ENCODE measurements at places on chromosomes 2 and 18.

GRCh38 chr2:71792926-71793761 is 339.8 kb downstream of the DYSF start:
- no peak for DNase-seq

GRCh38 chr2:187129306-187129705 is 280.3 kb upstream of the ZSWIM2 start:
- DNase-seq, result no peak

DNA sequence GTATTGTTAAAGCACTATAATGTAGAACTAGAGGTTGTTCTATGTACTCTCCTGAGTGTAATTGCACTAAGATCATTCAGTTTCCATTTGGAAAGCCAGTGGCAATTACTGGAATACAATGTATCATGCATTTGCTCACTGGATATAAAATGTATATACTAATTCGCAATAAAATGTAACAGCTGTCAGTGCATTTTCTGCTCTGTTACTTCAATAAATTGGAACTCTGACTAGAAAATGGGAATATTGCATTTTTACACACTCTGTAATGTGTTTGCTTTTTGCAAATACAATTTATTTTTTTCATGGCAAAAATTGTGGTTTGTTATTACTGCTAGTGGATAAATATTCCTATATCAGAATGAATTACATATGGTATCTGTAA is 893.8 kb upstream of the POU3F3 start:
- no peak for DNase-seq

GRCh38 chr2:239648607-239649006 is 247.8 kb upstream of the HDAC4 start:
- no peak for DNase-seq

DNA sequence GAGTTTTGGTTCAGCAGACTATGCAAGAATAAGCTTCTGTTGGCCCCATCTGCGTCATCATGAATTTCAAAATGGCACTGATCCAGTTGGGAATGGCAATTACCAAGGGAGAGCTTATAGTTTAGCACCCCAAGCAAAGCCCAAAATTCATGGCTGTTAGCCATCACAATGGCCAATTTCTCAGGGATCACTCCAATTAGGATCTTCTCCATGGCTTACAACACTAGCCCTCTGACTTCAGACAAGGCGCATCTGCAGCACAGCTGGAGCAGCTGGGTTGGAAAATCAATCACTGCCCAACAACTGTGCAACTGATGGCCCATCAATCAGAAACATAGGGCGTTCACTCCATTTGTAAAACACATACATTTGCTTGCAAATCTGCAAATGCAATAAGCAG is 273.6 kb downstream of the SRBD1 start:
- no peak for DNase-seq

DNA sequence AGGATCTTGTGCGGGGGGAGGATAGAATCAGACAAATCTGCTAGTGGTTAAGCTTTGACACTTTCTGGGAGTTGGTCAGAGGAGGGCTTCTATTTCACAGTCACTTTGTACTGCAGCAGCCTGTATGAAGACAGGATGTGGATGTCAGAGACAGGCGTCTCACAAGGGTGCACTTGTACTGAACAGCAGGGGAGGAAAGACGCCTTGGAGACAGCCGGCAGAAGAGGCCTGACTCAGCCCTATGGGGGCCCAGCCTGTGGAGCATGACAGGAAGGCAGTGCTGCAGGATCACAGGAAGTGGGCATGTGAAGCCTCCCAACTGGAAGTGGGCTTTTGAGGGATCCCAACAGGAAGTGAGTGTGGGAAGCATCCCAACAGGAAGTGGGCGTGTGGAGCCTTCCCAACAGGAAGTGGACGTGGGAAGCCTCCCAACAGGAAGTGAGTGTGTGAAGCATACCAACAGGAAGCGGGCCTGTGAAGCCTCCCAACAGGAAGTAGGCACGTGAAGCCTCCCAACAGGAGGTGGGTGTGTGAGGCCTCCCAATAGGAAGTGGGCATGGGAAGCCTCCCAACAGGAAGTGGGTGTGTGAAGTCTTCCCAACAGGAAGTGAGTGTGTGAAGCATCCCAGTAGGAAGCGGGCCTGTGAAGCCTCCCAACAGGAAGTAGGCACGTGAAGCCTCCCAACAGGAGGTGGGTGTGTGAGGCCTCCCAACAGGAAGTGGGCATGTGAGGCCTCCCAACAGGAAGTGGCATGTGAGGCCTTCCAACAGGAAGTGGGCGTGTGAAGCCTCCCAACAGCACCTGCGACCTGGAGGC is 212.3 kb downstream of the SNTG2 start:
- DNase-seq, result no peak

DNA sequence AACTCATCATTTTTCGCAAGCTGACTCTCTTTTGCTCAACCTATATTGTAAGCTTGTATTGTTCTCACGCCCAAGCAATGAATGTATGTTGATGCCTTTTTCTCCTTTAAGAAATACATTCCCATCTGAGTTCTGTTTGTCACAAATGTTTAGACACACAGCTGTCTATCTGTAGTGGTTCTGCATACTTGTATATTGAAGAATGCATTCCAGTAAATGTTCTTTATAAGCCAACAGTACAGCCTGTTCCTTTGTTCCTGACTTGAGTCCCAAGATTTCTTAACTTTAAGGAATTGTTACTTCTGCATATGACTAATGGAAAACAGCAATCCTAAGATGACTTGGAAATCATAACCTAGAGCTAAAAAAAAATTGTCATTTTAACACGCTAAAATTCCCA is 849.1 kb upstream of the POU3F3 start:
- DNase-seq, result no peak

DNA sequence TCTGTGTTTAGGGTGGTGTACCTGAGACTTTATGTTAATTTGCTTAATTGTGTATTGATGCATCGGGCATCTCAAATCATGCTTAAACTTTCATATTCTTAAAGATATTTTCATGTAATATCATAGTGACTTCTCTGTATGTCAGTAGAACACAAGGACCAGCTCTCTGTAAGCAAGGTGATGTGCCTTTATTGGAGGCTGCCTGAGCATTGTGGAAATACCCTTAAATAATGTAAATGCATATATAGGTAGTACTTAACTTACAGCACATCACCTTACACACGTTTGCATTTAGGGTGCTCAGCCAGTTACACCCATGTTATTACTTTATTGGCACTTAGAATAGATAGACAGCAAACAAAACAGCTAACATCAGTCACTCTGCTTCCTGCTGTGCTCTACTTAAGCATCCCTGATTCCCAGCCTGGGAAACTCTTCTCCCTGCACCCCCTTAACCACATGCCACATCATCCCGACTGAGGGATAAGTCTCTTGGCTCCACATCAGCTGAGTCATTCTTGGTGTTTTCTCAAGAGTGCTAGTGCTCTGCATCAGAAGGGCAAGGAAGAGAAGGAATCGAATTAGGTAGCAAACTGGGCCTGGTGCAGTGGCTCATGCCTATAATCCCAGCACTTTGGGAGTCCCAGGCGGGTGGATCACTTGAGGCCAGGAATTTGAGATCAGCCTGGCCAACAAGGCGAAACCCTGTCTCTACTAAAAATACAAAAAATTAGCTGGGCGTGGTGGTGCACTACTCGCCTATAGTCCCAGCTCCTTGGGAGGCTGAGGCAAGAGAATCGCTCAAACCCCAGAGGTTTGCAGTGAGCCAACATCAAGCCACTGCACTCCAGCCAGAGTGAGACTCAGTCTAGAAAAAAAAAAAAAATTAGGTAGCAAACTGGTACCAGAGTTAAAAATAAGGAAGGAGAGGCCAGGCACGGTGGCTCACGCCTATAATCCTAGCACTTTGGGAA is 108.7 kb downstream of the MAP3K20 start:
- no peak for DNase-seq

- peak; percentile 27 for DNase-seq
These were observed 507.6 kb upstream of the SPHKAP start for GRCh38 chr2:228689053-228689452.

DNA sequence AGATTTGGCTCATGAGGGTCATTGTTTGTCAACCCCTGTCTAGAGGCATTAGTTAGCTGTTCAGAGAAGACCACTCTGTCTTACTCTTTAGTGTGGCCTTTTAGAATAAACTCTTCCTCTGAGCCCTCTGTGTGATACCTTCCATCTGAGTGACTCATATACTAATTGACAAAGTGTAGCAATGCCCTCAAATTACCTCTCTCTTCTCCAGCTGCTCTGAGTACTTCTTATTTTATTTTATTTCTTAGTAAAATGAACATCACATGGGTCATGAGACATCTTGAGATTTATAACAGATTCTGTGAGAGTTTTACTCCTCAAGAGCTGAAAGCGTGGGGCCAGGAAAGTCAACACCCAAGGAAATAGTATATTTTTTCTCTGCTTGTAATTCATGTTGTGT is 67.4 kb downstream of the KCTD18 start:
- DNase-seq, result no peak

DNA sequence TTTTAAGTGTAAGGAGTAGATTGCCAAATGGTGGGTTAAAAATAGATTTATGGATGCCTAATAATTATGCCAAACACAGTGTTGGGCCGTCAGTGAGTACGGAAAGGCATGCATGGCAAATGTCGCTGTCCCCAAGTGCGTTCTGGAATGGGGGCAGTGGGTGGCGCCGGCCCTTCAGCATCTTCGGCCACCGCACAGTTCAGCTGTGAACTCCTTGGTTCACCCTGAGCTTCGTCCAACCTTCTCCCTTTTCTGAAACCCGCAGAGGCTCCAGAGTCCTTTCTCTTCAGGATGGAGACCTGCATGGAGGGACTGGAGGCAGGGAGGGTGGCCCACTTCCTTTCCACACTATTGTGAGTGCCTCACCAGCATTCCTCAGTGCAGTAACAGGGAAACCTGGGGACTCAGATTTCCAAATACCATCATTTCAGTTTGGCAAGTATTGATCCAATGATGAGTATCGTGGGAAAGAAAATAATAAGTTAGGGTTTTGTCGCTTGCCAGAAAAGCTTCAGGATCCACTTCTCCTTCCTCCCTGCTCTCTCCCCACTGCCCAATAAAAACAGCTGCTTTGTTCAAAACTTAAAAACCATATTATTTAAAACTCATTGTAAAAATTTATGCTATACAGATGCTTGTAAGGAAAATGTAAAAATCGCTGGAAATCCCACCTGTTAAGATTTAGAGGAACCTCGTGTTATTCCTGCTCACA is 74.6 kb upstream of the TXNDC2 start:
- no peak for DNase-seq

DNA sequence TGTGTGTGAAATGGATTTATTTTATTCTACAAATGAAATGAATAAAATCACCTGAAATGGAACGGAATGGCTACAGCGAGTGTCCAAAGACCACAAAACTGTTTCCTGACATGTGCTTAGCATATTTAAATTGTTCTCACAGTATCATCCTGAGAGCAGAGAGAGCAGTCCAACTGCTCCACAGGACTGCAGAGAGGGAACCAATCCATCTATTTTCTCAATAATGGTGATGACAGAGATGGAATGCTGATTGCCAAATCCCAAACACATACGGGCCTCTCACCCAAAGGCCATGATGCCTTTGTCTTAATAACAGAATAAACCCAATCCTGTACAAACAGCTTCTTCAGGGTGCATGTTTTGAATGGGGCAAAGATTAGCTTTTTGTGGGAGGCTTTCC is 41.1 kb downstream of the STAT1 start:
- no peak for DNase-seq
